ENCODE measurements at places on chromosomes 13 and 19.
A peak's percentile ranks its signal among the peaks of the same experiment; 100 is the strongest.

DNA sequence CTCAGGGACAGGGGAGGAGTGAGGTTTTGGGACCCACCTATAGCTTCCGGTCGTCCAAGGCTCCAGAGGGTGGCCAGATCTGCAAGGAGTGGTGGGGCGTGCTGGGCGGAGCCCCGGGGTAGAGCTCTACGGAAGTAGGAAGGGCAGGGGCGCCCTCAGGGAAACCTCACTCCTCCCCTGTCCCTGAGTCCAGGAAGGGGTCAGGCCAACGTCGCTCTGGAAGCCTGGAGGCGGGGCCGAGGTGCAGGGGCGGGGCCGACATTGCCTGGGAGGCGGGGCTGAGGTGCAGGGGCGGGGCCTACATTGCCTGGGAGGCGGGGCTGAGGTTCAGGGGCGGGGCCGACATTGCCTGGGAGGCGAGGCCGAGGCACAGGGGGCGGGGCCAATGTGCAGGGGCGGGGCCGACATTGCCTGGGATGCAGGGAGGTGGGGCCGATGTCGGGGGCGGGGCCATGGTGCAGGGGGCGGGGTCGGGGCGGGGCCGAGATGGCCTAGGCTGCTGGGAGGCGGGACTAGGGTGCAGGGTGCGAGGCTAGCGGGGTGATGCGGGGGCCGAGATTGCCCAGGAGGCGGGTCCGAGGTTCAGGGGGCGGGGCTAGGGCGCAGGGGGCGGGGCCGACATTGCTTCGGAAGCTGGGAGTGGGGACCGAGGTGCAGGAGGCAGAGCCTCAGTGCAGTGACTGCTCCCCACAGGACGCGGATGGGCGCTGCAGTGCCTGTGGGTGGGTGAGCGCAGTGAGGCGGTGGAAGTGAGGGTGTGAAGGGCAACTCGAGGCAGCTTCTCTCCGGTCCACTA lies 4.9 kb upstream of the PALM start:
- peak; percentile 39 for DNase-seq

DNA sequence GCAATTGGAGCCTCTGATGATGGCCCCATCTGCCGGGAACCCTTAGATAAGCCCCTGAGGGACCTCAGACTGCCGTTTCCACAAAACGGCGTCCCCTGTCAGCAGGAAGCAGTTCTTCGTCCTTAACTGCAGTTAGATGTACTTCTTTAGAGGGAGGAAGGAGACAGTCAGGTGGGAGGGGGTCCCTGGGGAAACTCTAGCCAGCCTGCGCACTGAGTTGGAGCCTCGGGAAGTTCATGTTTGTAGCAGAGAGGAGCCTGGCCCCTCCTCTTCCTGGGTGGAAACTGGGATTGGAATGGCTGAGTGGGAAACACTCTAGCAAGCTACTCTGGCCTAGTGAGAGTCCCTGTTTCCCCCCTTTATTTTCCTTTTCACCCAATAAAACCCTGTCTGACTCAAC lies 612.4 kb downstream of the PCDH9 start:
- no peak for DNase-seq

GRCh38 chr13:42720858-42721219 lies 60.5 kb upstream of the FAM216B start:
- no peak for DNase-seq

GRCh38 chr19:45162608-45163143 lies 1.9 kb upstream of the NKPD1 start:
- DNase-seq, result no peak

- no peak for DNase-seq
These were observed 232.2 kb downstream of the TUBA3C start for GRCh38 chr13:18949489-18949761.

- no peak for DNase-seq
These were observed 36.1 kb downstream of the TBC1D4 start for GRCh38 chr13:75445717-75446499.

- DNase-seq, result no peak
These were observed 145.3 kb downstream of the POSTN start for GRCh38 chr13:37453246-37453645.

- DNase-seq, result no peak
These were observed 24.4 kb downstream of the PPP2R1A start for GRCh38 chr19:52214241-52214640.

- no peak for DNase-seq
These were observed 693 bp downstream of the MRPL4 start for GRCh38 chr19:10252707-10253106.

DNA sequence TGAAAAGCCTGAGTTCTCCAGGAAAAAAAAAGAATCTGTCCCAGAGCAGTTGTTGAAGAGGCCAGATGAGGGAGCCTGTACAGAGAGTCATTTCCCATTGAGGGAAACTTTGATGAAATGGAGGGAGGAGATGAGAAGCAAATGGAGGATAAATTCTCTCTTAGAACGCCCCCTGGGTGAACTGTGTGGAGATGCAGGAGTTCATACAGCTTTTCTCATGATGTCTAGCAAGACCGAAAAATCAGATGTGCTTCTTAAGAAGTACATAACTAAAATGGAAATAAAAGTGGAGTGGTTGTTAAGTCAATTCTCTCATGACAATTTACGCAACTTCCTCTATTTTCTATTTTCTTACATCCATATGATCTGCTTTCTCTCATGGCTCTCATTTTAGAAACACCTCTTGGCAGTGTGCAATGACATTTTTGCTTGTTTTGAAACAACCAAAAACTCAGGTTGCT lies 1263.1 kb downstream of the PCDH9 start:
- DNase-seq, result no peak

- no peak for DNase-seq
These were observed 6.2 kb downstream of the ZNF763 start for GRCh38 chr19:11971041-11971440.

- DNase-seq, result peak; percentile 24
These were observed 1.1 kb downstream of the KEAP1 start for GRCh38 chr19:10501971-10502523.

DNA sequence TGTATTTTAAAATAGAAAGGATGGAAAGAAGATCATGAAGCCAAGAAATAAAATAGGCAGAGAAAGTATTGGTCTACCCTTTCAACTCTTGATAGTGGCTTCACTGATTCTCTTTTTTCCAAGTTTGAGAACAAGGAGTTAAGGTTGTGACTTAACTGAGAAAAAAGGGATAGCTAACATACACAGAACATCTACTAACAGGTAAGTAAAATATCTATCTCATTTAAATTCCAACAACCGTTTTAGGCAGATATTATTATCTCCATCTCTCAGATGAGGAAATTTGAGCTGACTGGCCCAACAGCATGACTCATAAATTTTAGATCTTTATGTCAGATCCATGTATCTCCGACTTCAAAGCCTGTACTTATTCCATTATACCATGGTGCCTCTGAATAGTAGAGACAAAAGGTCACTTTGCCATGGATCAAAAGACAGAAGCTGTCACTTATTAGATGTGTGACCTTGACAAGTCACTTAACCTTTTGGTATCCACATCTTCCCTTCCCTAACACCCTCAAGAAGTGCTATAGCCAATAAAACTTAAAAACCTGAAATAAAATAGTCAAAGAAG lies 152.1 kb downstream of the DACH1 start:
- DNase-seq, result no peak

DNA sequence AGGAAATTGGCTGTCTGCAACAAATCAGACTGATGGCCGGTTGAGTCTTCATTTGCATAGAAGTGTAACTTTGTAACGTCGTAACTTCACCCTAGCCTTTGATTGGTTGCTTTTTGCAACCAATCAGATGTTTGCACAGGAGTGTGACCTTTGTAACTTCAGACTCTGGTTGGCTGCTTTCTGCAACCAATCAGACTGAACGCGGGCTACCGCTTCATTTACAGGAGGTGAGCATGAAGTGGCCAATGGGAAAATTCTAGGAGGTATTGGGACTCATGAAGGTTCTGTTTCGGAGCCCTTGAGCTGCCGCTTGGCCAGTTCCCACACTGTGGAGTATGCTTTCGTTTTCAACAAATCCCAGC lies 441 bp upstream of the ZNF559 start:
- DNase-seq, result peak; percentile 8

- no peak for DNase-seq
These were observed 56.1 kb downstream of the ENOX1 start for GRCh38 chr13:43730642-43731041.

DNA sequence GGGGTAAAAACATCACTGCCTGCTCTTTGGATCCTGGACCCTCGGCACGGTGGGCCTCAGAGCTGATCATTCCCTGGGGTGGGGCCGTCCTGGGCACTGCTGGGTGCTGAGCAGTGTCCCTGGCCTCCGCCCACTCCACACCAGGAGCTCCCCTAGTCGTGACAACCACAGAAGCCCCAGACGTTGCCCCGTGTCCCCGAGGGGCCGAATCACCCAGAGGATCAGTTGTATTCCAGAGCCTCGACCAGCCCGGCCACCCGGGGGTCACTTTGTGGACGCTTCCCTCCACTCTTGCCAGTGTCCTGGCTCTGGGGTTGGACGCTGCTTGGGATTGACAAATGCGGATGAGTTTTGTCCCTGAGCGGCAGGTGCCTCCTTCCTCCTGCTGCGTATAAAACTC lies 10.2 kb downstream of the C2CD4C start:
- no peak for DNase-seq

GRCh38 chr13:34611671-34612070 lies 330.4 kb upstream of the NBEA start:
- DNase-seq, result no peak

DNA sequence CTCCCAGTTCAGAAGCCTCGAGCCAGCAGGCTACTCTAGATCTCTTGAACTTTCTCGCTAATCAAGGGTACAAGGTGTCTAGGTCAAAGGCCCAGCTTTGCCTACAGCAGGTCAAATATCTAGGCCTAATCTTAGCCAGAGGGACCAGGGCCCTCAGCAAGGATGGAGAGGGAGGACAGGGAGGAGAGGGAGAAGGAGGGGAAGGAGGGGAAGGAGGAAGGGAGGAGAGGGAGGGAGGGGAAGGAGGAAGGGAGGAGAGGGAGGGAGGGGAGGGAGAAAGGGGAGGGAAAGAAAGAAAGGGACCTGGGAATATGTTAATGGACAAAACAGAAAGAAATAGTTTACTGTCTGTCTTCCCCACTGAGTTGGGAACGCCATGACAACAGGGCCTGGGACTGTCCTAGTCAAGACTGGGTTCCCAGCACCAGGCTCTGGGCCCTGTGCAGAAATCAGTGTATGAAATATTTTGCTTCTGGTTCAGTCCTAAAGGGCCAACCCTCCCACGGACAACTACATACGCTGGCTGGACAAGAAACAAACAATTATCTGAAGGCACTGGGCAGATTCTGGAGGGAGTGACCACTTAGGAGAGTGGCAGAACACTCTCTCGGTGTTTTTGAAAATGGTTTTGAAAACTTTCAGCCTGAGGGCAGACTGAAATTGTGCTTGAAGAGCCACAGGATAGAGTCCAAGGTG lies 4.6 kb downstream of the ECH1 start:
- DNase-seq, result no peak

All from activated T-helper 9 cell treated with anti-CD3 and anti-CD28 coated beads, Interleukin-2, amount 50 U/mL, for 16 hours (primary cell).